Amniotic epithelial cell (primary cell): ENCODE measurements at places on chromosomes 11 and 22.

- DNase-seq, result no peak
These were observed 643.8 kb upstream of the TENM4 start for GRCh38 chr11:80084608-80085007.

DNA sequence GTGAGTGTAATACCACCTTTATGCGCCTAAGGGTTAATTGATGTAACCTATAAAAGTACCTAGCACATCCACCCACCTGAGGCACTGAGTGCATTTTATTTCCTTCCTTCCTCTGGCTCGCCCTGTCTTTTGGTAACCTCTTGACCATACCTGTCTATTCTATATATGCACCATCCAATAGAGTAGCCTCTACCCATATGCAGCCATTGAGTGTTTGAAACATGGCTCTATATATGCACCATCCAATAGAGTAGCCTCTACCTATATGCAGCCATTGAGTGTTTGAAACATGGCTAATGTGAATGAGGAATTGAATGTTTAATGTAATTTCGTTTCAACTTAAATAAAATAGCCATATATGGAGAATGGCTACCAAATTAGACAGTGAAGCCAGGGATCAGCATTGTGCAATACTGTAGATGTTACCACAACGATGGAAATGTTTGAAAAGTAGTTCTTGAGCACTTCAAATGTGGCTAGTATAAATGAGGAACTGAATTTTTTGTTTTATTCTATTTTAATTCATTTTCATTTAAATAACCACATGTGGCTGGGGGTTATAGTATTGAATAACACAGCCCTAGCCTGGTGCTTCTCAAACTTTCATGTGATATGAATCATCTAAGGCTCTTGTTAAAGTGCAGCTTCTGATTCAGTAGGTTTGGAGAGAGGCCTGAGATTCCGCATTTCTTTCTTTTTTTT is 33.8 kb downstream of the SLC35F2 start:
- peak; percentile 20 for DNase-seq

DNA sequence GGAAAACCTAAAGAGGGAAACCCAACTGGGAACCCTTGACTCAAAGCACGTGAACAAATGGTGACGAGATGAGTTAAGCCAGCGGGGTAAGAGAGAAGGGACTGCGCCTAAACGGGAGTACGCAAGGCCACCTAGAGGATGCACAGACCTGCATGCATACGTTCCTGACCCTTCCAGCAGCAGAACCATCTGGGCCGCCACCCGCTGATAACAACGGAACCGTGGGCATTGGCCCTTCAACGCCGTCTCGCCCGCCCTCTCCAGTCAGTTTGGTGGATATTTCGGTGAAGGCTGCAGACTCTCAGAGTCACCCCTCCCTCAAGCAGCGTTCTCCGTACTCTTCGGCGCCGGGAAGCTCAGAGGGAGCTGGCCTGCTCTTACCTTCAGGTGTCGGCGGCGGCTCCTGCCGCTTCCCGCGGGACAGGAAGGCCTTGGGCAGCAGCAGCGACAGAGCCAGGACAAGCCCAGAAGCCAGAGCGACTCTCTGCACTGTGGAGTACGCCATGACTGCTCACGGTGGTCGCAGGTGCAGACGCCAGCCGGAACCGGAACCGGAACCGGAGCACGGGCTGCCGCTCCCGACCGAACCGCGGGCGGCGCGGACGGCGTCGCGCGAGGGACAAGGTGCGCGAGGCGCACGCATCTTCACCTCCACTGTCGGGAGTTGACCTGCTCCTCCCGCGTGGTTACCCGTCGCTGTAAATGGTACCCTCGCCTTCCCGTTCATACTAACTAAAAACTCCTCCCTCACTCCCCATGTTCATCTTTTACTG is at the start of gene RIC3:
RIC3 (minus strand) TSS at position 541 of the 773 bp plus-strand sequence; CDS start at position 505, 36 bp downstream.
- DNase-seq, result no peak

DNA sequence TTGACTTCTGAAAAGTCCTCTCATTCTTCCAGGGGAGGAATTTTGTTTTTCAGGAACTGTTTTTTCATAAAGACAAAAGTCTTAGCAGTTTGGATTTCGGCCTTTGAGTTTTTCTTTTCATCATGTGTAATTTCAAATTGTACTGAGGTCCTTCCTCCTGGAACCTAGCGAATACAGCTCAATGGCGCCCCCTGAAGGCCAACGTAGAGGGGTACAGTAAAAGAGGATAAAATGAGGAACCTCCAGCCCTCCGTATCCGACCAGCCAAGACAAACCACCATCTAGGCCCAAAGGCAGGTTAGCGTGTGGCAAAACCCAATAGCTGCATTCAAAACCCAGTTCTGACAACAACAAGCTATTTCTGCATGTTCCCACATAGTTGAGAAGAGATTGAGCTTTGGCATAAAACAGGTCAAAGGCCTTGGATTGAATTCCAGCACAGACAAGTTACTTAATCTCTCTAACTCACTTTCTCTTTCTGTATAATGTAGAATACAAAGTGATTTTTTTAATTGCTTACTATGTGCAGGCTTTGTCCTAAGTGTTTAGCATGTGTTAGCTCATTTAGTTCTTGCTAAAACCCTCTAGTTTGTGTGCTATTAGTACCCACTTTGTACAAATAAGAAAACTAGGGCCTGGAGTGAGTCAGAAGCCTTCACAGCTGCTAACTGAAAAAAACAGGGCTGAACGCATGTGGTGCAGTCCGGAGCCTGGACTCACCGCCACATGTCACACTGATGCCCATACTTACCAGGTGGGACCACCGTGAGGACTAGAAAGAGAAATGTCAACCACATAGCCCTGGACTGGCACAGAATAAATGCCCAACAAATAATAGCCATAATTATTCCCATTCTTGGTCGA is 43.2 kb upstream of the ETS1 start:
- DNase-seq, result peak; percentile 71

GRCh38 chr22:19823902-19824211 is 30.8 kb downstream of the GNB1L start:
- no peak for DNase-seq

DNA sequence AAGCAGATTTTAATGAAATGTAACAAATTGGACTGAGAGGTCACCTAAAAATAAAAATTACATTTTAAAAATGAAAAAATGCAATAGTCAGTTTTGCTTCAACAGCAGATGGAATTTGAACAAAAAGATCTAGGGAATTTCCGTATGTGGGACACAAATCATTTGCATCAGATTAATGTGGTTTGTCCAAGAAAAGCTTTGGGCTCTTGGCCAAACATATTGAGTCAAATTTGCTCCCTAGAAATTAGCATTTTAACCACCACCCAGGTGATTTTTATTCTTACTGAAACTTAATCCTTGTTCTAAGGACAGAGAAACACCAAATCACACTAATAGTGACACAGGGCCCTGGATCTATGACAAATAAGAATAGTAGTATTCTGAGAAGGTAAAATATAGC is 1477.8 kb downstream of the FAM181B start:
- DNase-seq, result peak; percentile 29

DNA sequence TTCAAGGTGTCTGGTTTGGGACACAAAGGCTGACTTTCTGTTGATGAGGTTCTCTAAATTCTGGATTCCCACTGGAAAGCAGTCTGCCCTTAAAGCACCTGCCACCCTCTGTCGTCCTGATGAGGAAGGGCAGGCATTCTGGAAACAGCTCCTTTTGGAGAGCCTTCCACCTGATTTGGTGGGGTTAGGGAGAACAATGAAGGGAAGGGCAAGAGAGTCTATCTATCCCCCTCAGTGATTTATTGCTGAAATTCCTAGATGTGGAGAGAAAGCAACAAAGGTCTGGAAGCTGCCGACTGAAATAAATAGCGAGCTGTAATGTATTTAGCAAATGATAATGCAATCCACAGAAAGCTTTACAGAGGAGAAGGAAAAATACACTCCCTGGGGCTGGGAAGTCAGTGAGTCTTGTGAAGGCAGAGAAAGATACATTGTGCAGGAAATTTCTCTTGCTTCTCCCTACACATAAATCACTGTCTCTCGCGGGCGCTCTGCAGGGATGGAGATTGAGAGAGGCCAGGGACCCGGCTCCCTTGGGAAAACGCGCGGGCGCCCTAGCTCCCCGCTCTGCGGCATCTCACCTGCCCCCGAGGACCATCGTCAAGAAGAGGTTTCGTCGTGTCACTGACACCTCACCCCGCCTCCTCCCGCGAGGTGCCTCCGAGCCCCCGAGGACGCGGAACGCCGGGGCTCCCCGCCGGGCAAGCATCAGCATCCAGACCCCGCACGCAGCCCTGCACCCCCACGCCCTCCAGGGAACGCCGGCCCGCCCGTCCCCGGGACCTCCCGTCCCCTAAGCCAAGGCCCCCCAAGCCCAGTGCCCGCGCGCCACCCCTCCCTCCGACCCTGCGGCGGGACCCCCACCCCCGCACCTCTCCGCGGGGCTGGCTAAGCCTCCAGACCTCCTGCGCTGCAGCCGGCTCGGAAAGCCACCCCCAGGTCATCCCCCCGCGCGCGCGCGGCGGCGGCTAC is 673 bp downstream of the CDON start:
- DNase-seq, result peak; percentile 36
